Activated CD8-positive, alpha-beta memory T cell treated with anti-CD3 and anti-CD28 coated beads for 1 hour (primary cell): ENCODE measurements at places on chromosomes 2 and 18.

DNA sequence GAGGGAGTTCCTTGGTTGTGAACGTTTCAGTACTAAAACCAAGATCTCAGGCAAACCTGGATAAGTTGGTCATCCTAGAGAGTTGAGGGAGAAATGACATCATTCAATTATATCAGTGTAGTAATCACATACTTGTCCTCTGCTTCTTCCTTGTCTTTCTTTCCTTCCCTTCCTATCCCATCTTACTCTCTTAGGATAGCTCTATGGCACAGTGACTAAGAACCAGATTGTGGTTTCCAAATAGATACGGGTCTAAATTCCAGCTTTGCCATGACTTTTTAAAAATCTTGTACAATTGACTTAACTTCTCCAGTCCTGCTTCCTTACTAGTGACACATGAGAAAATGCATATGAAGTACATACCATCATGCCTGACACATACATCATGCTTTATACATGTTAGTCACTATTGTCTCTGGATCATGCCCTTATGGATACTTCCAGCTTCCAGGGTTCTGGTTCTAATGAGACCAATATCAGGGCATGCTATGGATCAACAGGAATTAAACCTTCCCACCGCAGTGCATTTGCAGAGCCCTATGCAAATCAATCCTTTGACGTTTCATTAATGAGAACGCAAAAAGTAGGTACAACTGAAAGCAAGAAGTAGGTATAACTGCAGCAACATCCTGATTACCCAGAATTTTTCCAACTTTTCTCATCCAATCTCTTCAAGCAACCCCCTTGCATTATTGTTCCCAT, 168.0 kb upstream of the KLF7 start:
- DNase-seq, result no peak

- DNase-seq, result no peak
These were observed 18.4 kb downstream of the CASP10 start for GRCh38 chr2:201201371-201201770.

DNA sequence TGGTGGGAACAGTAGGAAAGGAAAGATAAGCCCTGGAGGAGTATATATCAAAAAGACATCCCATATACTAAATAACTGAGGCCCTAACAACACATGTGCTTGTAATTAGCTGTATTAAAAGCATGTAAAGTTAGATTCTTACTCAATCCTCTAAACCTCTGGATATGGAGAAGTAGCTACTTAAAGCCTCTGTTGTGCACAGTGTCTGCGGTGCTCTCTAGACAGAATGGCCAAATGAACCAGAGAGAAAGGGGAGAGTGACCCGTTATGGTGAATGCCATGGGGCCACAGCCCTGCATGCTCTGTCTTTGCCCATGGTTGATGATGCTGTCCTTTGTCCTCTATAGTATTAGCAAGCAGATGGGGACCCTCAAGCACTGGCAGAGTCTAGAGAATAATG, 104.4 kb upstream of the SLC8A1 start:
- DNase-seq, result no peak

GRCh38 chr2:38125842-38126241, 49.9 kb upstream of the CYP1B1 start:
- no peak for DNase-seq

DNA sequence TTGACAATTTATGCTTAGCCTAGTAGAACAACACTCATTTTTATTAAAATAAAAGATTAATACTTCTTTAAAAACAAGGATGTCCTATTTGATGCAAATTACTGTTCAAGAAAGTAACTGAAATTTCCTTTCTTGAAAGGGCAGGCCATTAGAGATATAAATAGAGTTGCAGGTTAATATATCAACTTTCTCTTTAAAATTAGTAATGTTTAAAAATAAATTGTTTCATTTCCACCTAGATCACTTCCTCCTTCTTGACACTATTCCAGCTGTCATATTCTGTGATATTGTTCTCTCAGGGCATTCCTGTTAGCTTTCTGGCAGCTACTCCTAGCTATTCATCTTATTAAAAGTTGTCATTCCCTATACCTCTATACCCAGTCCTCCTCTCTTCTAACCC, 357.9 kb upstream of the NRP2 start:
- no peak for DNase-seq

DNA sequence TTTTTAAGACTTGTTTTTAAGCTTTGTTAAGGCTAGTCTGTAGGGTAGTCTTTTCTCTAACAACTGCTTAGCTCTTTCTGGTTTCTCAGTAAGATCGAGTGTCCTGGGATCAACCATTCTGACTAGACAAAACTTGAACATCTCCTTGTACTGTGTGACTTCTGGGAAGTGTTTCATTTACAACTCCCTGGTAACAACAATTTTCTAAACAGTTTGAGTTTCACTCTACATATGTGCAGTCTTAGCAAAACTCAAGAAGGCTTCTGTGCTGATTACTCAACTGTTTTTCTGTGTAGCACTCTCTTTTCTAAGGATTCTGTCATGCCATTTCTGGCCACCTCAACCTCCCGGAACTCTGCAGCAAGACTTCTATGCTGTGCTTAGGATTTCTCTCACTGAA, 204.5 kb downstream of the KIAA1328 start:
- DNase-seq, result no peak

DNA sequence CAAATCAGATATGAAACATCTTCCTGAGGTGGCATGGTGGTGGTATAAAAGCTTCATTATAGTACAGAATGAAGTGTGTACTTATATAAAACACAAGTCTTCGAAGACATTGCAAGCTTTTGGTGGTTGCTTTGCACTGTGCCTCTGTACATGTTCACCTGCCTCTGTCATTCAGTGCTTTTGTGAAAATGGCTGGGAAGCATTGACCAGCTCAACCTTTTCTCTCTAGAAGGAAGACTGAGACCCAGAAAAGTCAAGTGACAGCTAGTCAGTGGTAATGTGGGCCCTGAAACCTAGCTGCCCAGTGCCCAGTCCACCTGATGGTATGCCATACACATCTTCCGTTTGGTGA, 12.1 kb downstream of the ITGA6 start:
- no peak for DNase-seq

DNA sequence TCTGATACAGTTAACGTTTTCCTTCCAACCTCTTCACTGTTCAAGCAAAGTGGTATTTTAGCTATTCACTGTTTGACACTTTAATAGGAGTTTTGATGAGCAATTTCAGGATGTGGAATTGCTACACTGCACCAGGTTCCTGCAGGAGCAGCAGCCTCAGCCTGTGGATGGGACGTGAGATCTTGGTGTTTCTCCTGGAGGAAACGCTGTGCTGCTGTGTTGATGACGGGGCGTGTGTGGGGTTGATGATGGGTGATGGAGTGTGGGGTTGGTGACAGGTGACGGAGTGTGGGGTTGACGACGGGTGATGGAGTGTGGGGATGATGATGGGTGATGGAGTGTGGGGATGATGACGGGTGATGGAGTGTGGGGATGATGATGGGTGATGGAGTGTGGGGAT, 98.9 kb downstream of the RTP5 start:
- DNase-seq, result no peak

GRCh38 chr2:209125291-209125690, 298.6 kb upstream of the MAP2 start:
- DNase-seq, result no peak
